D721Med (cell line): ENCODE measurements at places on chromosomes 2 and 18.

GRCh38 chr2:33291278-33292013 lies 185.0 kb upstream of the RASGRP3 start:
- DNase-seq, result no peak

DNA sequence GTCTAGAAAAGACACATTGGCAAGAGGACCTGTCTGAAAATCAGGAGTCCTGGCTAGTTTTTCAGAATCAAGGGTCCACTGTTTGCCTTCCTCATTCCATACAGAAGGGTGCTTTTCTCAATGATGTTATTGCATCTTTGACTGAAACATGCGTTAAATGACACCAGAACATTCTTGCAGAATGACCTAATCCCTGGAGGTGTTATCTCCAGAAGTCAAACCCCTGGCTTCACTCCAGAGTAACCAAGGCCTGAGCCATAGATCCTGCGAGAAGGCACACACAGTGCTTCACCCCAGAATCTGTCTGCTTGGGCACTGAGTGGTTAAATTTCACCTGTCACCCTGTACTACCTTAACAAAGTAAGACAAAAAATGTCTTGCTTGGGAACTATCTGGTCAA lies 1055.2 kb upstream of the FANCL start:
- no peak for DNase-seq

DNA sequence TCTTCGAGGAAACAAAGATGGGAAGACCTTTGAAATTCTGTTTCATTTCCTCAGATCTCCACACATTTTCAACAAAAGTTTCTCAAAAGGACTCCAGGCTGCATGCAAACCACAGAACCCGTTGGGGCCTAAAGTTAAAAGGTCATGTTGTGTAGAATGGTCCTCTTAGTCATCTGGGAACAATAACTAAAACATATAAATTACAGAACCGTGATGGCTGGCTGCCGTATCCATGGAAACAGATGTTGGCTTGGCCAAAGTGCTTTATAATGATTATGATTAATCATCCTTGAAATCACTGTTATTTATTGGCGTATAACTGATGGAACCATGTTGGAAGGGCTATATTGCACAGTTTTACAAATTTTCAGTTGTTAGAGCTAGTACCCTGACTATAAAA lies 182.8 kb upstream of the CRIM1 start:
- no peak for DNase-seq

- DNase-seq, result no peak
Measured at GRCh38 chr2:136251197-136251884, 133.4 kb upstream of the CXCR4 start.

DNA sequence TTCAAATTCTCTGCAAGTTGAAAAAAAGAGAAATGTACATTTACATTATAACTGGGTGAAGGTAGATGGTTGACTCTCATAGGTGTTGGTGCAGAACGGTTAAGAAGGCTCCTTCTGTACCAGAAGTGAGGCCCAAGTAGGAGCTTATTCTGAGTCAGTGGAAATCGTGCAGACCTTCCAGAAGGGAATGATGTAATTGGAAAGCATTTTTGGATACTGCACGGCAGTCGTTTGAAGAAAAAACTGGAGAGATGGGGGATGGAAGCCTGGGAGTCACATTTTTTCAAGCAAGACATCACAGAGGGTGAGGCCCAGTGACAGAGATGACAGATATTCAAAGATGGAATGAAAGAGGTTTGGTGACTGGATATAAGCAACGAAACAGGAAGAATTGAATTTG lies 39.4 kb downstream of the HRH4 start:
- no peak for DNase-seq
